ENCODE measurements at places on chromosomes 7 and 10. TPM values are rescaled to one million over a fixed set of nuclear protein-coding genes. Genes with fewer than 3 reads are reported as not detected.

The PCDH15 gene
- total RNA-seq, result not detected

The UCMA gene
- total RNA-seq, result not detected

The KDM7A gene
- 12.4 TPM for total RNA-seq

The AFAP1L2 gene
- 8.5 TPM for total RNA-seq

The PKD2L1 gene
- total RNA-seq, result not detected

The MYOF gene
- total RNA-seq, result 167 TPM

The CTAGE15 gene
- total RNA-seq, result 2.8 TPM

The FAM20C gene
- 14.2 TPM for total RNA-seq

The HOXA13 gene
- total RNA-seq, result not detected

The CLCN1 gene
- total RNA-seq, result not detected

The SNCG gene
- 4.2 TPM for total RNA-seq

The DPYSL4 gene
- total RNA-seq, result 0.21 TPM

The CFAP46 gene
- 0.12 TPM for total RNA-seq

Measured in MCF 10A (cell line).